ENCODE measurements at places on chromosomes 5 and 9. TPM values are rescaled to one million over a fixed set of nuclear protein-coding genes. Genes with fewer than 3 reads are reported as not detected.

CCL27 gene
- 0.18 TPM for polyA plus RNA-seq

DNA sequence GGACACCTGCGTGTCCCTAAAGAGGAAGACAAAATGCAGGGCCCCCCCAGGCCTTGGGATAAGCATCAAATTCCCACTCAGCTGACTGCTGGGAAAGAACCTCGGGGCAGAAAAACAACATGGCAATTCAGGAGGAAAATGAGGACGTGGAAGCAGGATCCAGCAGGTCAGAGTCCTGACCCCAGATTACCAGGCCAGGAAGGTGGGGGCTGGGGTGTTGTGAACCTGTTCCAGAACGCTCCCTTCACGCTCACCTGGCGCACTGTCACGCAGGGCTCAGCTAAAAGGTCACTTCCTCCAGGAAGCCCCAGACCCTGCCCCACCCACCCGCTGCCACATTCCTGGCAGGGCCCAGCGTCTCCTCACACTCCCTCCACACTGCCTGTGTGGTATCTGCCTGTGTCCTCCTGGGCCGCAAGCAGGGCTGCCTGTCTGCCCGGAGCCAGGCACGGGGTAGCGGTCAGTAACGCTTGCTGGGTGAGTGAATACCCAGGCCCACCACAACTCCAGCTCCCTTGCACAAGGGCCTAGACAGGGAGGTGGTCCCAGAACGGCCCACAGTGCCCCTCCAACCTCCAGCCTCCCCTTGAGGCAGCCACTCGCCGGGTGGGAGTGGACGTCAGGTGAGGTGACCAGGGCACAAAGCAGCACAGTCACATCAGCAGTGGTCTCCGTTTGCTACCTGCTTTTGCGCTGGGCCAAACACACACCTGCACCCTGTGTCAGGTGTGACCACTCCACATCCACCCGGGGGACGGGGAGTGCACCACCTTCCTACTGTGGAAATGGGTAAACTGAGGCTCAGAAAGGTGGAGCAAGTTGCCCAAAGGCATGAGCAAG lies 18.1 kb downstream of the VAV2 start:
- DNase-seq = peak; percentile 87

TPRN gene
- polyA plus RNA-seq = 32.1 TPM

BAAT gene
- polyA plus RNA-seq = 0.60 TPM

DNA sequence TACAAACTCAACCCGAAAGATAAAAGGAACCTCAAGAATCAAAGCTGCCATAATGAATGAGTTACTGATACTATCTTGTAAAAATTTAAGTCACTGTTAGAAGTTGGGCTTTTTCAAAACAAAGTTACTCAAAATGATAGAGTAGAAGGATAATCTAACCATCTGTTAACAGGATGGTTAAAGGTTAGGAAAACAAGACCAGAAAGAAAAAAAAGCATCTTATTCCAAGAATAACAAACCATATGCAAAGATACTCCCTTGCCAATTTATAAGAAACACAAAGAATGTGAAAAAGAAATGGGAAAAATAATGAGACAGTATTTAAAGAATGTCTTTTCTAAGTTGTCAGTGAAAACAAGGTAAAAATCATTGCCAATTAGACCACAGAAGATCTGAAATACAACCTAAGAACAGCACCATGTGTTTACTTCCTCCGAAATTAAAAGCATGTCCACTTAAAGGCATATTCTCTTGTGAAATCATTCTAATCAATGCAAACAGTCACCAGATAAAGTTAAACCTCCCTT lies 51.2 kb downstream of the STRBP start:
- DNase-seq = no peak

- DNase-seq = peak; percentile 30
Observed at GRCh38 chr9:115015018-115015635, 84.7 kb upstream of the TNFSF8 start.

DNA sequence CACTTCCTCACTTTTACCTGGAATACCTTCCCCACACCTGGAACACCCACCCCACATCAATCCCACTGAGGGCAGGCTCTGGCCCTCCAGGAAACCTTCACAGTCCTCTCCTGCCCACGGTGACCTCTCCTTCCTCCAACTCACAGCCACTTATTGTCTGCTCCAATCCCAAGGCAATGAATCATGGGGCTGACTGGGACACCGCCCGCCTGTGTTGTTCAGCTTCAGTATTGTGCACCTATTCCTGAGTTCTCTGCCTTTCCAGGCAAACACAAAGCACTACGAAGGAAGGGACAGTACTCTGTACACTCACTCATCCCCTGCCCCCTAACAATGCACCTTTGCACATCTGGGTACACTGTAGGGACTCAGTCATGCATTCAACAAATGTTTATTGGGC lies 7.3 kb downstream of the PCDH1 start:
- DNase-seq = no peak

DNA sequence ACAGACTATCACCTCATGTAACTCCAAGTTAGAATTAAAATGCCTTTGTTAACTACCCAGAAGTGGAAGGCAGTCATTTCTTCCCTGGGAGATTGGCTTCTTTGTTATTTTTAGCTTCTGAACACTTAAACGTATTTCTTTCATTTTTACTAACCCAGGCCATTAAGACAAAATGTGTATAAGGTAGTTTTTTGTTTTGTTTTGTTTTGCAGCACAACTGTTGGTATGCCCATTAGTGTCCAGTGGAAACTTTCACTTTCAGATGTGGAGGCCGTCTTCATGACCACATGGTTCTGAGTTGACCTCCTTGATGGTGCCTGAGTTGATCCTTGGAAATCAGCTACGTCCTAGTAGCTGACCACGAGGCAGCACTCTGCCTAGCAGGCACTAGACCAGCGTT lies 264.6 kb upstream of the ZNF608 start:
- DNase-seq = peak; percentile 18

GRCh38 chr5:176365351-176366231 lies at the start of gene ARL10:
Gene ARL10 (plus strand): TSS chr5:176365487. CDS start chr5:176365564, 77 bp downstream.
- peak; percentile 64 for DNase-seq

- DNase-seq = no peak
Observed at GRCh38 chr9:36456480-36457065, 56.5 kb upstream of the RNF38 start.

DNA sequence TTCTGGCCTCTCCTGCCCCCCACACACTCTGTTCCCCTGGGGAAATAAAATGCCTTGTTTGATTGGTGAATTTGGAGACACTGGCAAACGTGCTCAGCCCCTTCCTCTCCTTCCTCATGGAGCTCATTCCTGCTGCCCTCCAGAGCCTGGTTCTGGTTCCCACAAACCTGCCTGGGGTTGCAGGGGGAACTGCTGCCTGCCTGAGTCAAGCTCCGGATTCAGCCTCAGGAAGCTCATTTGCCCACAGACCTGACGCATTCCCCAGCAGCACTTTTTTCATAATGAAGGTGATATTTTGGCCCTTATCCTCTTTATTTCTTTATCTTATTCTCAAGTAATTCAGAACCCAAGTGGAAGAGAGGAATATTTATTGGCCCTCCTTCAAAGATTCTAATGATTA lies 140.5 kb downstream of the TTLL11 start:
- DNase-seq = no peak

DNA sequence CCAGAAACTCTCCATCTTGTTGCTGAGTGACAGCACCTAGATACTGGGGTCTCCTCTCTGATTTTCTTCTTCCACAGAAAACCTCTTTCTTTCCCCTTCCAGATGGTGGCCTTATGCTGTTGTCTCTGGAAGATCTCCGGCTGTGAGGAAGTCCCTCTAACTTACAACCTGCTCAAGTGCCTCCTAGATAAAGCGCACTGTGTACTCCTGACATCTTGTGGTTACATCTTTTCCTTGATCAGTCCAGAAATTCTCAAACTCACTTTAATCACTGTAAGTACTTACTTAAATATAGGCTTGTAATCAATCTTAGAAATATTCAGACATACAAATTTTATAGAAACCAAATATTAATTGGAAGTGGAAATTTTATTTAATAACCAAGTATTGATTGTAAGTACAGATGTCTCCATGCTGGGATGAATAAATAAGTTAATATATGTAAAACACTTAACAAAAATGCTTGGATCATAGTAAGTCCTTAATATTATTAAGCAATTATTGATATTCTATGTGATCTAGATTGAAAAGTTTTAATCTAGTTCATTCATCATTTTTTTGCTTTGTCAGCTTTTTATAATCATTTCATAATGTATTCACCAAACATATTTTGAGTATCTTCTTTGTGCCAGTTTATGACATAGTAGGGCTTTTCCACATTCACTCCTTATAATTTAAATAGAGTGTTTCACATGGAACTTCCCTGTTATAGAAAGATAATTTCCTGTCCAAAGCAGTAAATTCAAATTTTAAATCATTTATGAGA lies 1381.4 kb upstream of the CDH6 start:
- peak; percentile 17 for DNase-seq

GRCh38 chr9:89844075-89844474 lies 239.3 kb downstream of the GADD45G start:
- no peak for DNase-seq

- no peak for DNase-seq
Observed at GRCh38 chr9:133344979-133345378, 3.0 kb downstream of the MED22 start.

GRCh38 chr9:85528607-85529006 lies 213.1 kb downstream of the AGTPBP1 start:
- DNase-seq = no peak

DNA sequence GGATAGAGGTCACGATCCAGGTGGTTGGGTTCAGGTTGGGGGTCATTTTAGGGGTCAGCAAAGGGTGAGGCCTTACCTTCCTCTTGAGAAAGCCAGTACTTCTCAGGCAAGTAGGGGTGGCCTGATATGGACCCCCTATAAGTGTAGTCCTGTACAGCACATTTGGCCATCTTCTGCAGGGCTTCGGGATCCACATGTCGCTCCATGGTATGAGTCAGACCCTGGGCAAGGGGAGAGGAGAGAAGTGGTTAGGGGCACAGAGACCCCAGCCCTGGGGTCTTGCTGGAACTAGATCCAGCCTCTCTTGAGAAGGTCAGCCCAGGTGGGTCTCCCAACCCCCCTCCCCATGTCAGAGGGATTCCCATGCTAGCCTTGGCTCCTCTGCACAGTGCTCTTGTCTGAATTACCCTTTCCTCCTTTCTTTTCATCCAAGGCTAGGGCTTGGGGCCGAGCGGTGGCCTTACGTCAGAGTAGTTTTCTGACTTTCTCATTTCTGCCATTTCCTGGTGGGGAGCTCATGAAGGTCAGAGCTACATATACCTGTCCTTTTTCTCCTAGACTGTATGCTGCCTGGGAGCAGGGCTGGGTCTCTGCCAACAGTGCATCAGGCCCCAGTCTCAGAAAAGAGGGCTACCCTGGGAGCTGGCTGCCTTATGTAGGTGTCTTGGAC lies 9.0 kb upstream of the MYORG start:
- no peak for DNase-seq

GRCh38 chr9:486156-486555 lies 271.5 kb downstream of the DOCK8 start:
- DNase-seq = no peak

PCDHB10 gene
- polyA plus RNA-seq = 2.9 TPM

- DNase-seq = no peak
Observed at GRCh38 chr9:134760750-134761420, 119.3 kb downstream of the COL5A1 start.

- DNase-seq = no peak
Observed at GRCh38 chr5:132114150-132115121, 40.8 kb downstream of the CSF2 start.

DNA sequence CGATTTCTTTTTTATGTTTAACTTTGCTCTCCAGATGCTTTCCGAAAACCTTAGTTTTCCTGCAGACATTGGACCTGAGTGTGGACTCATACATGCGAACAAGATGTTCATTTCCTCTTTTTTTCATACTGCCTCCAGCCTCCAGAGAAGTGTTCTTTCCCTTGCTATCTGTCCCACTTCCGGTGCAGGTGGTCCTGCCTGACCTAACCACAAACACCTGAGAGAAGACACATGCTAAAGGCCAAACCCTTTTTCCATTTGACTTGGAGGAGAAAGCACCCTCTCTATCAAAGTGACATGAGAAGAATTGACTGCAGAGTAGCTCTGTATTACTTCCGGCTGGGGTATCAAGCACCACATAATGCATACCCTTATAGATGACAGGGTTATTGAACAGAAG lies 334.0 kb downstream of the ARHGEF28 start:
- no peak for DNase-seq

SLC27A4 gene
- 33.7 TPM for polyA plus RNA-seq

- peak; percentile 24 for DNase-seq
Observed at GRCh38 chr5:132470010-132470392, 20.6 kb downstream of the IRF1 start.

GLDC gene
- polyA plus RNA-seq = 13.0 TPM

CDO1 gene
- 5.7 TPM for polyA plus RNA-seq

- no peak for DNase-seq
Observed at GRCh38 chr5:14528926-14529325, 52.7 kb upstream of the OTULINL start.

GRIN1 gene
- polyA plus RNA-seq = 2.6 TPM

- DNase-seq = peak; percentile 17
Observed at GRCh38 chr9:70902692-70903131, 218.7 kb downstream of the TRPM3 start.

GRCh38 chr9:122819791-122820489 lies 8.4 kb downstream of the PDCL start:
- no peak for DNase-seq

GRCh38 chr5:123813937-123814624 lies 302.1 kb downstream of the CSNK1G3 start:
- peak; percentile 8 for DNase-seq

HK3 gene
- polyA plus RNA-seq = 0.28 TPM

C5orf58 gene
- polyA plus RNA-seq = 1.0 TPM

DNA sequence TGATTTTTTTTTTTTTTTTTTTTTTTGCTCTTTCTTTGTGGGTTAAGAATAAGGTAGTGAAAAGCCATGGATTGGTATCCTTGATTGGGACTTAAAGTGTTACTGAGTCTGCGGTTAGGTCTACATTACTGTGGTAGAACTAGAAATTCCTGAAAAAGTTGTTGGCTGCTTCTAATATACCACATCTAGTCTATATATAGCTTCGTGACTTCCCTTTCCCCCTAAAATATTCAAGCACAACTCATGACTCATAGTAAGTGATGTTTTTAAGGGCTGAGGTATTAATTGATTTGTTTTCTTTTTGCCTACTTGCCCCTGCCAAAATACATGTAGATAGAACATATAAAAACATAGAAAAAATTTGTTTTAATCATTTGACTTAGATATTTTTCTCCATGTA lies 247.6 kb downstream of the TMEM232 start:
- no peak for DNase-seq
